ENCODE measurements at places on chromosomes 16 and 17.

DNA sequence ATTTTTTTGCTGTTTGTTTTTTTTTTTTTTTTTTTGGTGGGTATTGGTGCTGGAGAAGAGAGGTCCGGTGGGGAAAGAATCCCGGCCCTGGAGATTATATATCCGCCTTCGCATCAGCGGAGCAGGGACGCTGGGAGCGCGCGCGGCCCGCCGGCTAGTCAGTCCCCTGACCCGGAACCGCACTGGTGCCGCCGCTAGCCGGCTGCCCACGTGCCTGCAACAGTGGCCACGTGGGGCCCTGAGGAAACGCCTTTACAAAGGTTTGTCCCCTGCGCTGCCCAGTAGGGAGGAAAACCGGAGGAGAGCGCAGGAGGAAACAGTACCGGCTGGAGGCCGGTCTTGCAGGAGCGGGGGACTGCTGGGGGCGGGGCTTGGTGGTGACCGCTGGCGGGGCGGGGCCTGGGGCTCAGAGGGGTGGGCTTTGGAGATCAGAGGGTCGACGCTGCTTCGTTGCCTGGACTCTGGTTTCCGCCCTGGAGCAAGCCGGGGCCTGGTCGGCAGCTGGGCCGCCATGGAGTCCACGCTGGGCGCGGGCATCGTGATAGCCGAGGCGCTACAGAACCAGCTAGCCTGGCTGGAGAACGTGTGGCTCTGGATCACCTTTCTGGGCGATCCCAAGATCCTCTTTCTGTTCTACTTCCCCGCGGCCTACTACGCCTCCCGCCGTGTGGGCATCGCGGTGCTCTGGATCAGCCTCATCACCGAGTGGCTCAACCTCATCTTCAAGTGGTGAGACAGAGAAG lies at the start of gene G6PC3:
TSS of gene G6PC3 (plus strand) at position 281 of the 743 bp plus-strand sequence. CDS start at position 512, 231 bp downstream.
- DNase-seq = peak; percentile 69

DNA sequence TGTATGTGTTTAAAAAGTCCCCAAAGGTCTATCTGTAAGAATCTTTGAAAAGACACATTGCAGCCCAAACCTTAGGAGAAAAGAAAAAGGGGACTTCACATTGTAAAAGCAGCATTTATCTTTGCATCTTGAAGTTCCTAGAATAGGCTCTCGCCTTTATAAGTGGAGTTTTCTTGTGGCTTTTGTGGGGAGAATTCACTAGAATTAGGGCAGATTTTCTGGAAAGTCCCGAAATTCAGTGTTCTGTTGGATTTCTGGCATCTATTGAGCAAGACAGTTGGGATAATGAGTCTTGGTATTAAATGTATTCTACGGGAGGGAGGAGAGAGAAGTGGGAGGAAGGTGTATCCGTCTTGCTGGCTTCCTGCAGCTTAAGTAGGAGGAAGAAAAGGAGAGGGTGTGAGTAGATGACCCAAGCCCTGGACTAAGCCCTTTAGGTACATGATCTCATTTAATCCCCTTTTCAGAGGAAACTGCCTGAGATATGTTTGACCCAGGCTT lies 62.6 kb downstream of the PRKCA start:
- no peak for DNase-seq

- no peak for DNase-seq
Measured at GRCh38 chr16:87126403-87127025, 190.7 kb downstream of the C16orf95 start.

GRCh38 chr17:58305626-58306025 lies 23.0 kb downstream of the TSPOAP1 start:
- DNase-seq = no peak

- DNase-seq = no peak
Measured at GRCh38 chr16:31435341-31436220, 7.0 kb downstream of the ZNF843 start.

DNA sequence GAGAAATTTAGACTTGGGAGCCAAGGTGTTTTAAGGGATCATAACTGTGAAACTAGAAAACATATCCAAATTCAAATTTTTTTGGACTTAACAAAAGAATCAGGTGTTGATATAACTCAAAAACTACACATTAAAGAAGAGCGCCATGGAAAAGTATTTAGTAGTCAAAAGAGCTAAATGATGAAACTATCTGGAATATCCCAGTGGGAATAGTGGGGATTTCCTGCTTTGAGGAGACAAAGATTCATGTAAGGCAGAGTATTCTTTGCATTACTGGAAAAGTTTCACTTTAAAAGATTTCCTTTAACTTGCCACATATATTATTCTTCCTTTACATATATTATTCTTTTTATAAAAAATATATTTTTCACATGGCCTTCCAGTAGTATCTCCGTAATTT lies 40.3 kb upstream of the VPS4A start:
- no peak for DNase-seq

DNA sequence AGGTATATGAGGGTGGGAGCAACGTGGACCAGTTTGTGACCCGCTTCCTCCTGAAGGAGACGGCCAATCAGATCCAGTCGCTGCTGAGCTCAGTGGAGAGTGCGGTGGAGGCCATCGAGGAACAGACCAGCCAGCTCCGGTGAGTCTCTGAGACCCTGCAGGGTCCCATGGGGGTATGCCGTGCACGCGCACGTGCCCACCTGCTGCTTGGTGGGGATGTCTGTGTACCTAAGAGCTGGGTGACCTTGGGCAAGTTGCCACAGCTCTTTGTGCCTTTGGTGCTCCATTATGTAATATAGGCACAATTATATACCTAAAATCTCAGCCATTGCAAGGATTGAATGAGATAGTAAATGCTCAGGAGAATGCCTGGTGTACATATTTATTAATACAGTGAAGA lies 22.4 kb downstream of the NECAB2 start:
- no peak for DNase-seq

DNA sequence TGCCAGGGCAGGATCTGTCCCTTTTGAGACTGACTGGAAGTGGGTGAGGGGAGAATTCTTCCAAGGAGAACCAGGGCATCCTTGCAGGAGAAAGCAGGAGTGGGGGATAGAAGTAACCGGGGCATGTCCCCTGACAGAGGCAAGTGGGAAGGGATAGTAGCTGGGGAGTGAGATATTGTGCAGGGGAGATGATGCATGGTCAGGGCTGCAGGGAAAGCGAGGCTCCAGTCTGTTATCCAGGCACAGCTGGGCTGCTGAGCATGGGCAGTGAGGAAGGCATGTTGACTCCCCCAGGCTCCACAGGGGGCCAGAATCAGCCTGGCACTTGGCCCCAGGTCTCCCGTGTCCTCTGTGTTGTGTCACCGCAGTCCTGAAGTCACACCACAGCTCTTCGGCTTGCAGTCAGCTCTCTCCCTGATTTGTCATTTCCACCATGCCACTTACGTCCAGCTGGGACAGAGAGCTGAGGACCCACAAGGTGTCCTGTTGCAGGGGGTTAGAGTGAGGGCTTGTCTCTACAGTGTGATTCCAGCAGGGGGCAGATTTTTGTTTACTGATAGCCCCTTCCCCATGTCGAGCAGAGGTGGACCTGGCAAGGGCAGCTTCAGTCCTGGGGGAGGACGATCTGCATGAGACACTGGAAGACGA lies 40.9 kb downstream of the B9D1 start:
- no peak for DNase-seq

DNA sequence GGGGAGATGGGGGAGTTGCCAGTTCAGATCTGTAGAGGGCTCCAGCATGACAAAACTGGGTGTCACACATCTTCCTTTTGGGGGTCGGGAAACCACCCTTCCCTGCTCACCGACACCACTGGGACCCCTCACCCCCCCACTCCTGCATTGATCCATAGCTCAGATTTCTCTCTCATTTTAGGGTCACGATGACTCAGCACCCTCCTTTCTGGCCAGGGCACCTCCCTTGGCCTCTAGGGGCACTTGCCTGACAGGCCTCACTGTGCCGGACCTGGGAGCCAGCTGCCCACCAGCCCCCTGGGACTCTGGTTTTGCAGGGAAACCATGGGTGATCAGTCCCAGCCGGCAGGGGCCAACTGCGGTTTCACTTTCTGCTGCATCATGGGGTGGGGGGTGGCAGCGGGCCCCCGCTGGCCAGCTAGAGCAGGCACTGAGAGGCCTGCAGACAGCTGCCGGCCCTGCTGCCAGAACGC lies 239.4 kb downstream of the MRTFB start:
- DNase-seq = no peak

DNA sequence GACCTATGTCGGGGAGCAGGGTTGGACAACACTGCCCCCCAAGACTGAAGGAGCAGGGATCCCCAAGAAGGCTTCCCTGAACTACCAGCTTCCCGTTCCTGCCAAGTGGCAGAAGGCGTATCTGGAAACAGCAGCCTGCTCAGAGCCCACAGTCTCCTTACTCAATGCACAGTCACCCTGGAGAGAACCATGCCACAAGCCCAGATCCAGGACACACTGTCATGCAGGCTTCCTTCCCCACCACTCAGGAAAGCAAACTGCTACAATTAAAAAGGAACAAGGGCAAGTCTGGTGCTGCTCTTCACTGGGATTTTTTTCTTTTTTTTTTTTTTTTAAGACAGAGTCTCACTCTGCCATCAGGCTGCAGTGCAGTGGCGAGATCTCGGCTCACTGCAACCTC lies 8.2 kb downstream of the WDR45B start:
- no peak for DNase-seq

GRCh38 chr17:82883419-82884031 lies 43.7 kb upstream of the ZNF750 start:
- DNase-seq = no peak
